Neural progenitor cell (in vitro differentiated cells): ENCODE measurements at places on chromosomes 5 and 9. TPM values are rescaled to one million over a fixed set of nuclear protein-coding genes. Genes with fewer than 3 reads are reported as not detected.

- no peak for DNase-seq
These were observed 77.7 kb downstream of the RAB24 start for GRCh38 chr5:177225798-177226197.

The HCN1 gene
- 0.03 TPM in 1 of 2 replicates, not detected in the other for total RNA-seq

The N4BP3 gene
- 4.1 and 12.8 TPM in 2 replicates for total RNA-seq

GRCh38 chr5:92976156-92976555 lies 604.9 kb downstream of the NR2F1-AS1 start:
- no peak for DNase-seq

- DNase-seq, result no peak
These were observed 245 bp upstream of the DNAJC25 start for GRCh38 chr9:111630964-111631213.

The FGF1 gene
- not detected in 2 replicates for total RNA-seq
